ENCODE measurements at places on chromosomes 1 and 21. TPM values are rescaled to one million over a fixed set of nuclear protein-coding genes. Genes with fewer than 3 reads are reported as not detected.
A peak's percentile ranks its signal among the peaks of the same experiment; 100 is the strongest.

The TFF2 gene
- 0.33 TPM for total RNA-seq

The MAP3K7CL gene
- total RNA-seq: 0.37 TPM

The ERO1B gene
- total RNA-seq: 4.7 TPM

DNA sequence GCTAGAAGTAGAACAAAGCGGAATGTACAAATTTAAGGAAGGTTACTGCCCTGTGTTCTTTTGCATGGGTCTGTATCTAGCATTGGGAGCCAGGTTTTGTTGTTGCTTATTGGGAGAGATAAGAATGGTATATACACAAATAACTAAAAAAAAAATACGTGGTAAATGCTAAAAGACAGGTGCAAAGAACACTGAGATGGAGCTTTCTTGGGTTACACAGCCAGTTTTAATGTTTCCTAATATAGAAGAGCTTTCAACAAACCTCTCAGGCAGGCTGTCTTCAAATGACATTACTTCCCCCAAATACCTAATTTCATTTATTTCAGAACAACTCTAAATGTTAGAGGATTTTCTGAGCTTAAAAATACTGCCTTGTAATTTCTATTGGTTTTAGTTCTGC lies 1.4 kb upstream of the MDM4 start:
- H3K4me1 ChIP-seq: peaks cover 12% of the 10 kb centered on the region
- no peak for DNase-seq
- H3K27me3 ChIP-seq: peaks cover 3% of the 10 kb centered on the region
- H3K36me3 ChIP-seq: peaks cover 16% of the 10 kb centered on the region
- no peak overlapping the region for H3K27ac ChIP-seq

DNA sequence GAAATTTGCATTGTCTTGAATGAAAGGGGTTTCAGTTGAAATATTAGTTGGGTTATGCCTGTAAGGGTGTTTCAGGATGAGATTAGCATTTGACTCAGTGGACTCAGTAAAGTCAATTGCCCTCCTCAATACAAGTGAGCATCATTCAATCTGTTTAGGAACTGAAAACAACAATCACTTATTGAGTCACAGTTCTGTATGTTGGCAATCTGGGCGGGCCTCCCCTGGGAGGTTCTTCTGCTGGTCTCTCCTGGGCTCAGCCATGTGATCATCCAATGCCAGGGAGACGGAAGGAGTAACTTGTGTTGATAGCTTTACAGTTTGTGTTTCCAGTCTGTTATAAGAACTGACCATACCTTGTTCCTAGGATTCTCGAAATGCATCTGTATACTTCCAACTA lies 262.9 kb upstream of the RUNX1 start:
- peaks cover 8% of the 10 kb centered on the region for H3K36me3 ChIP-seq
- DNase-seq: no peak
- H3K4me3 ChIP-seq: no peak overlapping the region
- no peak overlapping the region for H3K27ac ChIP-seq
- no peaks in the 10 kb centered on the region for H3K4me1 ChIP-seq
- H3K27me3 ChIP-seq: no peaks in the 10 kb centered on the region

DNA sequence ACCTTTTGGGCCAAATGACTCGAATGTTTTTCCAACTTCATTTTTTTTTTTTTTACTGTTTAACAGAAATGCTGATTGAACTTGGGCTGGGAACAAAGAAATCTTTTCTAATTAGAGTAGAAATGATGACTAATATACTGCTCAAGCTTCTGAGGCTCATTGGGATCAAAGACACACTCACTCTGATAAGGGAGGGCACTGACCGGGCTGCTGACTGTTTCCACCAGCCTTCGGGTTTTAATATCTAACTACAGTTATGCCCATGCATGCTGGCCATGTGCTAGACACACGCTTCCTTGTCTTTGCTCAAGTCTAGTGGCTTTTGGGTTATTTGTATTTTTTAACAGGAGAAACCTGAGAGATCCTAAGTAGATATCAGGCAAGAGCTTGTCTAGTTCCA lies 16.8 kb downstream of the ZBTB18 start:
- no peak overlapping the region for H3K27ac ChIP-seq
- no peak for DNase-seq

DNA sequence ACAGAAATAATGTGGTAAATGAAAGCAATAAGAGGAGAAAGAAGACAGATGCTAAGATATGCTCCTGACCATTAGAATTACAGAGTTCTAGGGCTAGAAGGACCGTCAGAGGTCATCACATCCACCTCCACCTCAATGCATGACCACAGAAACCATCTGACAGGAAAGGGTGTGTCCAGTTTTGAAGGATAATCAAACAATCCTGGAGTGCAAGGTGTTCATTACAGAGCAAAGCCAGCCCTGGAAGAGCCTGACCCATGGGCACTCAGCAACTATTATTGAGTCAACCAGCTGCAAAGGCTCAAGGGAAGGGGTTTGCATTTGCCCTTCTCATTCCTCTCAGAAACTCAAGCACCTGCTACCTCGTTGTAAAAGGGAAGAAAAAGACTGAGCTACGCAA lies 46.4 kb downstream of the TOR1AIP2 start:
- no peak overlapping the region for H3K4me3 ChIP-seq
- peaks cover 24% of the 10 kb centered on the region for H3K4me1 ChIP-seq
- H3K27ac ChIP-seq: no peak overlapping the region
- DNase-seq: no peak

DNA sequence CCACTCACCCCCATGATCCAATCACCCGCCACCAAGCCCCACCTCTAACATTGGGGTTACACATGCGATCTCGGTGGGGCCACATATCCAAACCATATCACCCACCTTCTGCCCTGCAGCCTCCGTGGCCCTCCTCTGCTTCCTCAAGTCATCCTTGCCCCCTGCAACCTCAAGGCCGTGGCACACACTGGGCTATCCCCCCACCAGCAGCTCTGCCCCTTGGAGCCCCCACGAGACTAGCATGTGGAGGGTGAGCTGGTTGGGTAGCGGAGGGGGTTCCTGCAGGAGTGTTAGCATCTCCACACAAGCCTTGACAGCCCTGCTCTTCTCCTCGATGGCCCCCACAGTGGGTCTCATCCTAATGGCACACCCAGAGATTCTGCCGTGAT lies 100.8 kb downstream of the TOMM20 start:
- no peak for DNase-seq
- peaks cover 13% of the 10 kb centered on the region for H3K4me1 ChIP-seq
- no peak overlapping the region for H3K27ac ChIP-seq
- H3K27me3 ChIP-seq: no peaks in the 10 kb centered on the region
- peaks cover 8% of the 10 kb centered on the region for H3K36me3 ChIP-seq

DNA sequence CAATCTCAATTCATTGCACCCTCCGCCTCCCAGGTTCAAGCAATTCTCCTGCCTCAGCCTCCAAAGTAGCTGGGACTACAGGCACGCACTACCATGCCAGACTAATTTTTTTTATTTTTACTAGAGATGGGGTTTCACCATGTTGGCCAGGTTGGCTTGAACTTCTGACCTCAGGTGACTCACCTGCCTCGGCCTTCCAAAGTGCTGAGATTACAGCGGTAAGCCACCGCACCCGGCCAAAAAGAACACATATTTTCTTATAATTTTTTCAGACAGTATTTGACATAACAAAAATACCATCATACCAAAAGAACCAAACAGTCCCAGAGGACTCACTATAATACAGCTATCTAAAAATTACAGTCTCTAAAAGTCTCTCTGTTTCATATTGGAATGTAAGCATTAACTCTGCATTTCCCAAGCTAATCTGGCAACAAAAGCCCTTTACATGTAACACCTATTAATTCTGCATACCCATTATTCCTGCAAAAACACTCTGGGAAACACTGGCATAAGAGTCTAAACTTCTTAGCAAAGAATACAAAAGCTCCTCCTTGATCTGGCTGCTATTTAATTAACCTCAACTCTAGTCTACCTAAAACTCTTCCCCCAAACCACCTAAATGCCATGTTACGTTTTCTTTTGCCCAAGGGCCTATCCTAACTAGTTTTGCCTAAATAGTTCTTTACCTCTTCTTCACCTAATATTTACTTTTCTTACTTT lies 26.9 kb downstream of the WDR26 start:
- H3K36me3 ChIP-seq: peaks cover 61% of the 10 kb centered on the region
- DNase-seq: no peak
- H3K27me3 ChIP-seq: no peaks in the 10 kb centered on the region
- no peaks in the 10 kb centered on the region for H3K4me1 ChIP-seq
- no peak overlapping the region for H3K4me3 ChIP-seq

GRCh38 chr1:109996476-109996875 lies 11.9 kb downstream of the AHCYL1 start:
- H3K27me3 ChIP-seq: no peaks in the 10 kb centered on the region
- no peak for DNase-seq
- H3K4me1 ChIP-seq: peaks cover 5% of the 10 kb centered on the region
- H3K27ac ChIP-seq: no peak overlapping the region

- DNase-seq: no peak
- no peaks in the 10 kb centered on the region for H3K4me1 ChIP-seq
- H3K27me3 ChIP-seq: peaks cover 5% of the 10 kb centered on the region
- H3K36me3 ChIP-seq: no peaks in the 10 kb centered on the region
- H3K4me3 ChIP-seq: no peak overlapping the region
- H3K27ac ChIP-seq: 0 out of 2 replicates have a peak overlapping the region, but pooled peaks have one; percentile 57
Observed at GRCh38 chr1:1088801-1089680, 14.9 kb upstream of the RNF223 start.

DNA sequence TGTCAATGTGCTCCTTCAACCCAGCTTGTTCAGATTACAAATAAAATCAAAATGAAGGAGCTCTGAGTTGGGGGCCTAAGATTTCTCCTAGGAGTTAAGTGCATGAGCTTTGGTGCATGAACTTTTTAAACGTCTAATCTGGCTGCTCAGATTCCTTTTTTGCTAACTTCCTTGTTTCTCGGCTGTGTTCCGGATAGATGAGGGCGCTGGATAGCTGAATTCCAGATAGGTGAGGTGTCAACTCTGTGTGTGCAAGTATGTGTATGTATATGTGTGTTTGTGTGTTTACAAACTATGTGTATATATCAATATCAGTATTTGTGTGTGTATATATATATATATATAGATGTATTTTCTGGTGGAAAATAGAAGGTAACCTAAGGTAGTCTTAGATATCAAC lies 37.5 kb upstream of the RCAN3 start:
- no peaks in the 10 kb centered on the region for H3K27me3 ChIP-seq
- peak overlapping the region; percentile 54 for H3K4me3 ChIP-seq
- peaks cover 53% of the 10 kb centered on the region for H3K4me1 ChIP-seq

DNA sequence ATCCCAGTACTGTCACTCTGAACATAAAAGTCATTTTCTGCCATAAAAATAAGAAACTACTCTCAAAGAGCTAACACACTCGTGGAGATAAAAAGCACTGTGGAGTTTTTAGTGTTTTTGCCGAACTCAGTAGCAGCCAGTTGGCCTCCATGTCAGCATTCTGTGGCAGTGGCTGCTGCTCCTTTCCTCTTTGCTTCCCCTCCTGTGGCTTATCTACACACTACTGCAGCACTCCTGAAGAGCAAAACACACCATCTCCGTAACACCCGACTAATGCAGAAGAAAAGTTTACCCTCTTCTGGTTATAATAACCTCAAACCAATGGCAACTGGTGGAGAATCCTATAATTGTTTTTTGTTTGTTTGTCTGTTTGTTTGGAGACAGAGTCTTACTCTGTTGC lies 44.9 kb downstream of the RAB3GAP2 start:
- peaks cover 64% of the 10 kb centered on the region for H3K4me1 ChIP-seq
- H3K36me3 ChIP-seq: 0 out of 2 replicates have a peak, but pooled peaks cover 8% of the 10 kb centered on the region
- peak overlapping the region; percentile 75 for H3K27ac ChIP-seq
- no peak overlapping the region for H3K4me3 ChIP-seq

DNA sequence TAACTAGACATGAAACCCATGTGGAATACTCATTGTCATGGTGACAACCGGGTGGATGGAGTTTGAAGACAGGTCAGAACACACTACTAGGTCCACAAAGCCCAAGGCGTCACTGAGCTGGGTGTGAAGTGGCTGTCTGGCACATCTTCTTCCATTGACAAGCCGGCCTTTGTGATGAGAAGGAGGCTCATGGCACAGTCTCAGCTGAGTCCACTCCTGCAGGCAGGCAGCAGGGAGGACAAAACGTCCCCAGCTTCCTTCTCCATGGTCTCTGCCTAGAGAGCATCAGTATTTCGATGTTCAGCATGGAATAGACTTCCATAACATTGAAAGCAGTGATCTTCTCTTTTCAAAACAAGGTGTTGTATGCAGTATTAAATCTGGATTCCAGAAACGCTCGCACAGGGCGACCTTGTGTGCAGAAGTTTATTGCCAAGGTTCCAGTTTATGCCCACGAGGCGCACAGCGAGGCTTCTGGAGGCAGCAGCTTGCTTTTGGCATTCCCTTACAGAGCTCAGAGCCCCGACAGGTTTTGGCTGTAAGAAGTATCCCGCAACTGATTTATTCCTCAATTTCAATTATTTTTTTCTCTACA lies 104.2 kb downstream of the SIM2 start:
- H3K4me1 ChIP-seq: no peaks in the 10 kb centered on the region
- peaks cover 11% of the 10 kb centered on the region for H3K36me3 ChIP-seq
- no peak for DNase-seq
- no peak overlapping the region for H3K4me3 ChIP-seq
- peaks cover 2% of the 10 kb centered on the region for H3K27me3 ChIP-seq
